Midbrain (tissue), 1 donor: ENCODE measurements at places on chromosomes 13 and 19.

GRCh38 chr19:46480415-46480814, 9.1 kb upstream of the PNMA8A start:
- DNase-seq: no peak

DNA sequence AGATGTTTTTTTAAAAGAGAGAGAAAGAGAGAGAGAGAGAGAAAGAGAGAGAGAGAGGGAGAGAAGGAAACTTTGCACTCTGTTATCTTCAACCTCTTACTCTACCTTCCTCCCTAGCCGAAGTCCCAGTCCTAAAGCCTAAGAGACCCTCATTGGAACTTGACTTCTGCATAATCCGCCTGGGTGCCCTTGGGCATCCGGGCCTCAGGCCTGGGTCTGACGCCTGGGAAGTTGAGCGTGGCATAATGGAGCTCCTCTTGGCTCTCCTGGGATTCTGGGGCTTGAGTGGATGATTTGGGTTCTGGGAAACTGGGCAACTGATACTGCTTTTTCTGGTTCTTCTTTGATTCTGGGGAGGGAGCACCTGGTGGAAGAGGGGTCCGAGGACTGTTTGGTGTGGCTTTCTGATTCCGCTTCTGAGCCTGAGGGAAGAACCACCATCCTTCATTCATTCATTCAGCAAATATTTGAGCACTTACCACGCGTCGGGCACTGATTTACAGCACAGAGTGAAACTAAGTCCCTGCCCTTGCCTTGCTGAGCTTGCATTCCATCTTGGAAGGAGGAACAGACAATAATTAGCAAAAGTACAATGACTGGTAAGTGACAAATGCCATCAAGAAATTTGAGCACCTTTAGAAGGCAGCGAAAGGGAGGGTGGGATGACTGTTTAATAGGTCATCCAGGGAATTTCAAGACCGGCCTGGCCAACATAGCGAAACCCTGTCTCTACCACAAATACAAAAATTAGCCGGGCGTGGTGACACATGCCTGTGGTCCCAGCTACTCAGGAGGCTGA, 6.3 kb downstream of the SIGLEC10 start:
- no peak for DNase-seq

GRCh38 chr13:28792992-28793391, 27.1 kb upstream of the MTUS2 start:
- no peak for DNase-seq

DNA sequence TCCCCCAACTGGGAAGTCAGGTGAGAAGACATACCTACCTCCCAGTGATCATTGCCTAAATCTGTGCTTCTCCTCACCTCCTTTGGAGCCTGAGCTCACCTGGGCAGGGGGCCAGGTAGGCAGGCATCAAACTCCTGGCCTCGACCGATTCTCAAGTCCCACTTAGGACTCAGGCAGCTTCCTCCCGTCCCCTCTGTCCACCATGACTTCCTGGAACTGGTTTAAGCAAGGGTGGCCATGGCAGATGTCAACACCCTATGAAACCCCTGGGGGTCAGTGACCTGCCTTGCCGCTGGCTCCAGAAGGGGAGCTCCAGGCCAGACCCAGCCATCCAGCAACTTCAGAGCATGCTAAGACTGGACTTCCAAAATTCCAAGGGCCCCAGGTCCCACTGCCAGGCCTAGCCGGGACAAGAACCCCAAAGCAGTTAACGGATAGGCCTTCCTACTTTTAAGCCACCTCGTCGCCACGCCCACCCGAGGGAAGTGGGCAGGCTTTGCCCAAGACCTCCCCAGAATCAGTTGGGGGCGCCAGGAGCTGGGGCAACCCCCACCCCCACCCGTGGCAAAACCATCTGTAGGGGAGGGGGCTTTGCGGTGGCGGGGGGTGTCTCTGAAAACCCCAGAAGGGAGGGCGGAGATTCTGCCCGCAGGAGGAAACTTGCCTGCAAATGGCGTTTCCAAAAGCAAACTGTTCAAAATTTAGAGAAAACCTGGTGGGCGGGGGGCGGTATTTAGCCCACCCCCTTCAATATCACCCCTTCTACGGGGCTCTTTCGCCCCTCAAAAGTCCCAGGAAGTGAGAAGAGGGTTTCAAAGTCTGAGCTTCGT, 657 bp downstream of the PLIN3 start:
- DNase-seq: no peak

GRCh38 chr19:31772915-31773314, 423.7 kb upstream of the TSHZ3 start:
- no peak for DNase-seq

DNA sequence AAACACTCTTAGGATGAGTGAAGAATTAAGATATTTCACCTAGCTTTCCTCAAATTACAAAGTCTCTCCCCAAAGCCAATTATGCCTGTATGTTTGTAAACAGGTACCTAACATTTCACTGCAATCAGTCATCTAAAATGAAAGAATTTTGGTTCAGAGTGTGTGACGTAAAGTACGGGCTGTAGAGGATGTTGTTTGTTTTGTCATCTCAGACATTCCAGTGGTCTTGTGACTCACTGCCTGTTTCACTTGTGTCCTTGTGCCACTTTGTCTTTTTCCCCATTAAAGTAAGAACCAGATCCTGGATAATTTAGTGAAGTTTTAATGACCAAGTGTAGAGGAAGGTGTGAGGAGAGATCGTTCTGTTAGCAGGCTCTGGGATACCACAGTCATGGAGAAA, 28.6 kb upstream of the EID2 start:
- DNase-seq: no peak

DNA sequence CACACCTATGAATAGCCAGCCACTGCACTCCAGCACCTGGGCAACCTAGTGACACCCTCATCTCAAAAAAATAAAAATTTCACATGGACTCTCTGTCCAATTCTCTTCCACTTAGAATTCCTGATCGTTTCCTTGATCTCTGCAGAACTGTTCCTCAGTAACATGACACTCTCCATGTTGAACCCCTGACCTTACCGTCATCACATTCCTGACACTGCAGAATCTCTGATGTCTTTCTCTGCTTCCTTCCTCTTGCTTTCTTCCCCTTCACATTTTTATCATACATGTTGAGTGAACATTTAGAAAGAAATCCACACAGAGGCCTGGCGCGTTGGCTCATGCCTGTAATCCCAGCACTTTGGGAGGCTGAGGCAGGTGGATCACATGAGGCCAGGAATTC, 15.0 kb downstream of the ZNF114 start:
- no peak for DNase-seq

DNA sequence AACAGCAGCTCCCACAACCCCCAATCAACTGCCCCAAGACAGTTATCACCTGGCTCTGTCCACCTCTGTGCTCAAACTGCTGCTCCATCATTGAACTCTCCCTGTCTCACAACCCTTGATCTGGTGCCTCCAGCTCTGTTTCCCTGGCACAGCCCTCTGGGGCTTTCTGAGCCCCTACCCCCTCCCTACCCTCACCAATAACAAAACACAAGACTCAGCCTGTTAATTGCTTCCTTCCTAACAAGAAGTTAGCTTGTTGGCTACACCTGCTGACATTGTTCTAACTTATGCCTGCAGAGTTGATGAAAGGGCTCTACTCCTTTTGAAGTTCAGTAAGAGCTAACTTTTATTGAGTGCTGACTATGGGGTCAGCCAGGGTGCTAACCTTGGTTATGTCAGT, 99.4 kb upstream of the FNDC3A start:
- no peak for DNase-seq

DNA sequence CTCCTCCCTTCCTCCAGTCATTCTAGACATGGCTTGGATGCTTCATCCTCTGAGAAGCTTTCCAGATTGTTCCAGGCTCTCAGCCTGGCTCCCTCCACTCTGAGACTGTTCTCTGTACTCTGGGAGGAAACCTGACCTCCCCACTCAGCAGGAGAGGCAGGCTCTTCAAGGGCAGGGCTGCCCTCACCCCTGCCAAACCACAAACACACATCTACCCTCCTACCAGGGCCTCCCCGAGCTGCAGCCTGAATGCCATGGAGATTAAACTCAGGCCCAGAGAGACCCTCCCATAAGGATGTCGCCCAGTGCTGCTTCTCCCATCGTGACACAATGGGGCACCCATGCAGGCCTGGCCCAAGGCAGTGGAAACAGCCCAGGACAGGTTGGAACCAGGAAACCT, 16.2 kb downstream of the NUMBL start:
- no peak for DNase-seq

GRCh38 chr13:45167611-45168554, 33.0 kb downstream of the KCTD4 start:
- no peak for DNase-seq

GRCh38 chr13:37667702-37668101, 69.1 kb upstream of the POSTN start:
- DNase-seq: no peak

DNA sequence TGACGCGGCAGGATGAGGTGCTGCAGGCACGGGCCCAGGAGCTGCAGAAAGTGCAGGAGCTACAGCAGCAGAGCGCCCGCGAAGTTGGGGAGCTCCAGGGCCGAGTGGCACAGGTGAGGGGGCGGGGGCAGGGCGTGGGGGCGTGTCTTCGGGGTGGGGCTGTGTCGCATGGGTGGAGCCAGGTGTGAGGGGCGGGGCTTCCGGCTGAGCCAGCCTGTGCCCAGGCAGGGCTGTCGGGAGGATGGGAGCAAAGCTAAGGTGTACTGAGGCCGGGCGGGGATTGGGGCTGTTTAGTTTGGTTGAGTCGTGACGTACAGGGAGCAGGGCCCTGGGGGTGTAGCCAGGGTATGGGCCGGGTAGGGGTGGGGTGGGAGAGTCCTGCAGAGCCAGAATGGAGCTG, 62.3 kb downstream of the KCNC3 start:
- DNase-seq: no peak

DNA sequence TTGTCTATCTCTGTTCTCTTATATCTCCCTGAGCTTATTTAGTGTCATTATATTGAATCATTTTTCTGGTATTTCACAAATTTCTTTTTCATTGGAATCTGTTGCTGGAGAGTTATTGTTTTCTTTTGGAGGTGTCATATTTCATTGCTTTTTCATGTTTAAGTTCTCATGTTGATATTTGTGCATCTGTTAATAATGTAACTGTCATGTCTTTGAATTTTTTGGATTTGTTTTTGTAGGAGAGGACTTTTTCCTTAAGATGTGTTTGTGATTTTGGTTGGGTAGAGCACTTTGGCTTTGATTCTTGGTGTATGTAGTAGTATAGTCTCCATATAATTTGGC, 64.0 kb downstream of the DNAJC3 start:
- DNase-seq: no peak

- DNase-seq: no peak
Observed at GRCh38 chr13:98371516-98372023, 194.5 kb upstream of the RNF113B start.

DNA sequence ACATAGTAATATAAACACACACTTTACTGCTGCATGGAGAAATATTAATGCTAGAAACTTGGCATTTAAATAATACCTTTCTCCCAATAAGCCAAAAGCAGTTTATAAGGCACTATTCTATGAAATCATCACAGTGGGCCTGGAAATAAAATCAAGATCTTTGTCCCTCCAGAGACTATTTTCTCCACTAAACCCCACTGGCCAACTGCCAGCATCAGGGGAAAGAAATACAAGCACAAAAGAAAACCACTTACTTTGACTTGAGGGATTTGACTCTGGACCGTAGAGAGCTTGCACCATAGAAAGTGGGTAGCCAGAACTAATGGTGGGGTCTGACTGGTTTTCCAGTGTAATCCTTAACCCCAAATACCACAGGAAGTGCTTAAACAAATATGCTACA, 71.9 kb downstream of the DCLK1 start:
- DNase-seq: peak; percentile 9

DNA sequence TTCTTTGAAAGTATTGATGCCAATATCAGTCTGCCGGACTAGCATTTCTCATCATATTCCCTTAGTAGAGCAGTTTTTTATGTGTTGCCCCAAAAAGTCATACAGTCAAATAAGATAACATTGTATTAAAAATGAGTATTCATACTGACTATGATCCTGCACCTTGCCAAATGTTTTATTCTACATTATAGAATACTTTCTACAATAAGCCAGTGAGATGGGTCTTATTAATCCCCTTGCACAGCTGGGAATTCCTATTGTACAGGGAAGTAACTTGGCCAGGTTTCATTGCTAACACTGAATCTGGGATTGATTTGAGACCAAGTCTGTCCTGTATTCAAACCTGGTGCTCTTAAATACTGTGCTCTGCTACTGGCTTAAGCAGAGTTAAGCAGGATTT, 114.0 kb downstream of the KCTD12 start:
- DNase-seq: no peak

GRCh38 chr19:50330365-50331078, 1.3 kb upstream of the KCNC3 start:
- peak; percentile 92 for DNase-seq

DNA sequence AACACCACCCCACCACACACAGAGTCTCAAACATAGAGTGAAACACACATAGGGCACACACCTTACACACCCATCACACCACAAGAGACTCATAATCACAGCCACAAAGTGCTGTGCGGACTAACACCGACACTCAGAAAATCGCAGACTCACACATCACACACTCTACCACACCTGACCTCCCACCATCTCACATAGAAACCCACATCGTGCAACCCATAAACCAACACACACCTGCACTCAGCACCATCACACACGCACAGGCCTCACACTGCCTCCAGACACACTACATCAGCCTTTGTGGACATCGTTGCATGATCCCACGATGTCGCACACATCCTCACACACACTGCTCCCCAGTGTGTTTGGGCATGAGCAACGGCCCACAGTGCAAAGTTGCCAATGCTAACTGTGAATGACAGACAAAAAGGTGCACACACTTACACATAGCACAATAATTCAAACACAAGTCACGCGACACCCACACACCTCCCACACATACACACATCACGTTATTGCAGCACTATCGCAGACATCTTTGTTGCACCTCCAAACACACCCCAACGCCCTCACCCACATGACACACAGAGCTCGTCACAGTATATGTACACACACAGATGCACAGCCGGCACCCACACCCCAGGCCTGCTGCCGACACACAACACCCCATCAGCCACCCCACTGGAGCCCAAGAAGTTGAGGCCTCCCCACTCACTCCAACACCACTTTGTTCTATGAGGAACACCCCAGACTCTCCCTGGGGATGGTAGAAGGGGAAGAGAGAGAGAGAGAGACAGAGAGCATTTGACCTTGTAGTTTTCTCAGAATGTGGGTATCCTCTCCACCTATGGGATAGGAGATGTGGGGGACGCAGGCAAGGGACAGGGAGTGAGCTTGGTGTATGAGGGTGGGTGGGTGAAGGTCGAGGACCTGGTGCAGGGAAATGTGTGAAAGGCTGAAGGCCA, 1.2 kb upstream of the ATP1A3 start:
- no peak for DNase-seq

DNA sequence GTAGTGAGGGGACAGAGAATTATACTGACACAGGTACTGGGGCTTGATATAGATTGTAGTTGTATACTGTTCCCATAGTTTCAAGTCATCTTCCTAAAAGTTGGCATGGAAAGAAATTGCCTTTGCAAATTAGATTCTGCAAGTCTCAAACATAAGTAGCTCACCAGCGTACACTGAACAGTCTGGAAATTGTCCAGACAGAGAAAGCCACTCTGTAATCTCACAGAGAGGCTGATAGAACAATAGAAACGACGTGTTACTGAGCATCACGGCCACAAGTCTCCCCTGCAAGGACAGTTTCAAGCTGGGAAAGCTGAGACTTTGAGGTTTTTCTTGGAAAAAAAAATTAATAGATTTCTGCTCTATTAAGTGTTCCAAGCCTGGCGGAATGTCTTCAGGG, 228.6 kb downstream of the DNAJC15 start:
- no peak for DNase-seq

- DNase-seq: no peak
Observed at GRCh38 chr19:5466072-5466471, 10.9 kb downstream of the ZNRF4 start.
